Small intestine (tissue), 16 donors: ENCODE measurements at places on chromosomes 3 and 15. TPM values are rescaled to one million over a fixed set of nuclear protein-coding genes. Genes with fewer than 3 reads are reported as not detected.

Gene CPNE9
- not detected for polyA plus RNA-seq

Gene GREM1
- 2.4 TPM for polyA plus RNA-seq

Gene ST3GAL6
- polyA plus RNA-seq: not detected

Gene ACKR4
- 1.2 TPM for polyA plus RNA-seq

Gene DLL4
- 0.81 TPM for polyA plus RNA-seq

Gene ALDH1A3
- 9.9 TPM for polyA plus RNA-seq

Gene LIPH
- 5.0 TPM for polyA plus RNA-seq

Gene GHSR
- polyA plus RNA-seq: not detected

Gene MKRN3
- polyA plus RNA-seq: not detected

Gene LRRC28
- polyA plus RNA-seq: 23.7 TPM

- peaks cover 4% of the 10 kb centered on the region for H3K4me1 ChIP-seq
- peak overlapping the region; percentile 91 for H3K4me3 ChIP-seq
- no peak for DNase-seq
These were observed 745 bp downstream of the RSL24D1 start for GRCh38 chr15:55195996-55196395.

- H3K27ac ChIP-seq: no peak overlapping the region
- H3K4me1 ChIP-seq: no peaks in the 10 kb centered on the region
- H3K36me3 ChIP-seq: no peaks in the 10 kb centered on the region
- no peak overlapping the region for H3K4me3 ChIP-seq
- no peak for DNase-seq
These were observed 24.3 kb upstream of the MASP1 start for GRCh38 chr3:187315872-187316271.

- no peaks in the 10 kb centered on the region for H3K36me3 ChIP-seq
- DNase-seq: no peak
- no peak overlapping the region for H3K4me3 ChIP-seq
- H3K4me1 ChIP-seq: no peaks in the 10 kb centered on the region
These were observed 6.2 kb upstream of the ZNF774 start for GRCh38 chr15:90345857-90346256.

GRCh38 chr3:123229145-123229544 is 27.4 kb downstream of the SEC22A start:
- H3K27ac ChIP-seq: no peak overlapping the region
- H3K36me3 ChIP-seq: peaks cover 3% of the 10 kb centered on the region

DNA sequence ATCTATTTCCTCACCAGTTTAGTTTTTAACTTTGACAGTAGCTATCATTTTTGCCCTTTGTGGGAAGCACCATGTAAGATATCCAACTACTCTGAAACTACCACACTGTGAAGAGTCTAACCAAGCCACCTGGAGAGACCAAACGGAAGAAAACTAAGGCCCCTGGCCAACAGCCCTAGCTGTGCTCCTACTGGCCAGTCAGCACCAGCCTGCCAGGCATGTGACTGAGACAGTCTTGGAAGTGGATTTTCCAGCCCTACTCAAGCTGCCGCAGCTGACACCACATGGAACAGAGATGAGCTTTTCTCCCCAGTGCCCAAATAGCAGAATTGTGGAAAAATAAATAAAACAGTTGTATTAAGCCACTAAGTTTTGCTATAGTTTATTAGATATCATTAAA is 2.9 kb upstream of the TBC1D5 start:
- H3K36me3 ChIP-seq: no peaks in the 10 kb centered on the region
- H3K27me3 ChIP-seq: no peaks in the 10 kb centered on the region
- H3K27ac ChIP-seq: no peak overlapping the region
- H3K4me3 ChIP-seq: no peak overlapping the region
- H3K4me1 ChIP-seq: peaks cover 2% of the 10 kb centered on the region

DNA sequence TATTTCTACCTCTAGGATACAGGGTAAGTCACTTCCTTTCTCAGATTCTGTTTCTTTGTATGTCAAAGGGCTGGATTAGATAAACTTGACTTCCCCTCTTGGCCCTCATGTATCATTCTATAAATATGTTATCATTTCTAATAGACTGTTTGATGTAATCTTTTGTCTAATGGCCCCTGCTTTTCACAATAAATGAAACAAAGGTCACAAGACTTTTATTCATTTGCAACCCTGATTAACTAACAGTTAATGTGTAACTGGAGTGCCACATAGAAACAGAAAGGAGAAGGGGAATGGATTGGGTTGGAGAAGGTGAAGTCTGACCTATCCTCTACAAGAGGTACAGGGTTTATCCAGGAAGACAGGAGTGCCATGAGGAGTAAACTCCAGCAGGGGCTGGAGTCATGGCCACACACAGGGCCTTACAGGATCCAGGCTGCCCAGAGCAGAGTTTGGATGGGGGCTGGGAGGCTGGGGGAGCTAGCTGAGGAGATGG is 8.0 kb upstream of the B3GNT5 start:
- no peaks in the 10 kb centered on the region for H3K36me3 ChIP-seq
- peak; percentile 98 for DNase-seq
- peaks cover 38% of the 10 kb centered on the region for H3K4me1 ChIP-seq
- no peaks in the 10 kb centered on the region for H3K27me3 ChIP-seq

GRCh38 chr15:92266796-92267685 is 126.6 kb upstream of the ST8SIA2 start:
- no peak for DNase-seq
- no peaks in the 10 kb centered on the region for H3K36me3 ChIP-seq
- no peak overlapping the region for H3K27ac ChIP-seq

GRCh38 chr15:75023872-75024636 is 664 bp downstream of the PPCDC start:
- no peaks in the 10 kb centered on the region for H3K4me1 ChIP-seq
- peaks cover 45% of the 10 kb centered on the region for H3K36me3 ChIP-seq
- H3K4me3 ChIP-seq: peak overlapping the region; percentile 63
- peak; percentile 38 for DNase-seq

GRCh38 chr3:153275514-153275913 is 113.5 kb downstream of the RAP2B start:
- no peak for DNase-seq
- no peaks in the 10 kb centered on the region for H3K4me1 ChIP-seq
- no peaks in the 10 kb centered on the region for H3K36me3 ChIP-seq

- H3K27me3 ChIP-seq: no peaks in the 10 kb centered on the region
- H3K4me1 ChIP-seq: no peaks in the 10 kb centered on the region
- H3K4me3 ChIP-seq: no peak overlapping the region
- no peaks in the 10 kb centered on the region for H3K36me3 ChIP-seq
- H3K27ac ChIP-seq: no peak overlapping the region
- DNase-seq: no peak
These were observed 9.5 kb upstream of the CCDC80 start for GRCh38 chr3:112650482-112650881.

GRCh38 chr15:47620960-47621681 is 96.2 kb upstream of the SEMA6D start:
- no peaks in the 10 kb centered on the region for H3K27me3 ChIP-seq
- H3K4me3 ChIP-seq: no peak overlapping the region
- no peak overlapping the region for H3K27ac ChIP-seq
- no peaks in the 10 kb centered on the region for H3K4me1 ChIP-seq
- no peaks in the 10 kb centered on the region for H3K36me3 ChIP-seq

GRCh38 chr3:95097493-95097892 is 1034.6 kb downstream of the NSUN3 start:
- DNase-seq: no peak
- no peaks in the 10 kb centered on the region for H3K36me3 ChIP-seq
- no peaks in the 10 kb centered on the region for H3K27me3 ChIP-seq
- H3K4me3 ChIP-seq: no peak overlapping the region
- no peaks in the 10 kb centered on the region for H3K4me1 ChIP-seq

- no peaks in the 10 kb centered on the region for H3K27me3 ChIP-seq
- peak; percentile 81 for DNase-seq
- no peak overlapping the region for H3K27ac ChIP-seq
- H3K36me3 ChIP-seq: no peaks in the 10 kb centered on the region
- H3K4me3 ChIP-seq: peak overlapping the region; percentile 24
These were observed 1.3 kb downstream of the DNAH1 start for GRCh38 chr3:52317208-52318000.

- no peak overlapping the region for H3K27ac ChIP-seq
- no peak for DNase-seq
- H3K27me3 ChIP-seq: no peaks in the 10 kb centered on the region
- H3K4me1 ChIP-seq: no peaks in the 10 kb centered on the region
- H3K4me3 ChIP-seq: no peak overlapping the region
- H3K36me3 ChIP-seq: no peaks in the 10 kb centered on the region
These were observed 280.4 kb downstream of the KLF13 start for GRCh38 chr15:31606931-31607497.

- H3K36me3 ChIP-seq: no peaks in the 10 kb centered on the region
- H3K27me3 ChIP-seq: no peaks in the 10 kb centered on the region
- DNase-seq: no peak
- H3K27ac ChIP-seq: no peak overlapping the region
- no peak overlapping the region for H3K4me3 ChIP-seq
These were observed 66.5 kb downstream of the ADAMTSL3 start for GRCh38 chr15:83720468-83720867.

GRCh38 chr3:195692781-195693427 is 27.9 kb upstream of the MUC20 start:
- H3K27ac ChIP-seq: no peak overlapping the region
- peaks cover 51% of the 10 kb centered on the region for H3K36me3 ChIP-seq
- no peaks in the 10 kb centered on the region for H3K27me3 ChIP-seq
- no peaks in the 10 kb centered on the region for H3K4me1 ChIP-seq
- no peak for DNase-seq

DNA sequence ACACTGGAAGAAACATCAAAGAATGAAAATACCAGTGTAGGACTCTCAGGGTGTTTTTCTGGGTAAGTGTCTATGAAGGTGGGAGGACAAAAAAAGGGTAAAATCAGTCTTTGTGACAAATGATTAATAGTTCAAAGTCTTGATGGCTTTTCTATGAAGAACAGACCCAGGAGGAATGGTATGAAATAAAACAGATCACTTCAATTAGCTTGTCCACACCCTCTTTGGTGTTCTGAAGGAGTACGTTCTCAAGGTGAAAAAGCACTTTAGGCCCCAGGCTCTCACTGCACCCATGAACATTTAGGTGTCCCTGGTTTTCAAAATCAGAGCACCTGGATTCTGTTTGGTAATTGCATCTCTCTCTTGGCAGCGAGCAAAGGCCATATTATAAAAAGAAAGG is 383.6 kb upstream of the NR2F2 start:
- H3K27me3 ChIP-seq: no peaks in the 10 kb centered on the region
- no peak for DNase-seq
- H3K27ac ChIP-seq: no peak overlapping the region
- no peaks in the 10 kb centered on the region for H3K4me1 ChIP-seq
- no peaks in the 10 kb centered on the region for H3K36me3 ChIP-seq
- no peak overlapping the region for H3K4me3 ChIP-seq

DNA sequence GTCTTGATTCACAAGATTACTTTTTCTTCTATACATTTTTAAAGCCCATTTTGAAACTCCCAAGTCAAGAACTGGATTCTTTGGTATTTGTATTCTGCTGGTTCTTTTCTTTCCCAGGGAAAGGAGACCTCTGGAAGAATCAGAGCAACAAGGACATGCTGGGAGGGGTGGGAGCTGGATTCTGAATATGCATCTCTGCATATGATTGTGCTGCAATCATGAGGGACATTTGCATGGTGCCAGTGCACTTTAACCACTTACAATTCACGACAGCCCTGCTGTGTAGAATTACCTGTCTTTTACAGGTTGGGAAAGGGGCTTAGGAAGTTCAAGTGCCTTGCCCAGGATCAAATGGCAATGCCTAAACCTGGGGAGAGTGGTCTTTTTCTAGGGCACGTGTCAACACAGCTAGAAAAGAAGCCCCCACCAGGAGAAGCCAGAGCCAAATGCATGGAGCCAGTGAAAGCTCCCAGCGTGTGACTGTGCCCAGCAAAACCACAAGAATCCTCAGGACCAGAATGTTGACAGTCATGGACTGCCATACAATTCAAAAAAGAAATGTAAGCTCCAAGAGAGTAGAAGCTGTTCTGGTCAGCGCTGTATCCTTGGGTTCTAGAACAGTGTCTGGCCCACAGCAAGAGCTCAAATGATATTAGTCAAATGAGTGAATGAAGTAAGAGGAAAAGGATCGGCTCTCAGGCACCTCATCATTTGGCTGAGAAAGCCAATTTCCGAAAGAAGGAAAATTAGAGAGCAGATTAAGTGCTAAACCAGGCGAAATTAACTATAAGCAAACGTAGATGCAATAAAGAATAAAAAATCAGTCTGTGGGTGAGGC is 84.5 kb upstream of the MEF2A start:
- no peak for DNase-seq
- no peaks in the 10 kb centered on the region for H3K36me3 ChIP-seq
- no peaks in the 10 kb centered on the region for H3K4me1 ChIP-seq
- no peaks in the 10 kb centered on the region for H3K27me3 ChIP-seq

GRCh38 chr3:97914388-97914787 is 57.8 kb downstream of the RIOX2 start:
- no peaks in the 10 kb centered on the region for H3K27me3 ChIP-seq
- H3K27ac ChIP-seq: no peak overlapping the region
- H3K4me1 ChIP-seq: no peaks in the 10 kb centered on the region

- peak; percentile 68 for DNase-seq
- no peaks in the 10 kb centered on the region for H3K36me3 ChIP-seq
- H3K4me1 ChIP-seq: peaks cover 4% of the 10 kb centered on the region
- H3K27me3 ChIP-seq: peaks cover 8% of the 10 kb centered on the region
- peak overlapping the region; percentile 76 for H3K4me3 ChIP-seq
These were observed 448 bp downstream of the SLC12A8 start for GRCh38 chr3:125212091-125212508.

DNA sequence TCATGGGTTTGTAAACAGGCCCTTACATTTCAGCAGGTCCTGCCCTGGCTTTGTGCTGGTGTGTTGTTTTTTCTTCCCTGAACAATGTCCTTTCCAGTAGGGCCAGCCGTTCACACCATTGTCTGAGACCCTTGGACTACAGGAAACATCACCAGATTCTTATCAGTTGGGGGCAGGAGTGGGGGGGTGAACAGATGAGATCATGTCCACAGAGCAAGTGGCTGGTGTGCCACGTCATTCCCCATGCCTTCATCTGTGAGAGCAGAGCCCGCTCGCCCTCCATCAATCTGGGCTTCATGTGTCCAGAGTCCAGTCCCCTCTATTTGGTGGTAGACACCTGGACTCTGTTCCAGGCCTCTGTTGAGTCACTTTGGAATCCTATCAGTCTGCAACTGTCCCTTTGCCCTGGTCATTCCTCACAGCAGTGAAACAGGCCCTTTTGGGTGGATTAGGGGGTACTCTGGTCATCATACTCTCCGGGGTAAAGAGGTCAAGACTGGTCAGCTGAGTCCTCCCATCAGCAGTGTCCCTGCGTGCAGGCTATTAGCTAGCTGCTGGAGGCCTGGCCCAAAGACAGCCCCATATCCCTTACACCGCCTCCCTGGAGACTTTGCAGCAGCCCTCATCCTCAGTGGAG is 15.0 kb downstream of the SEMA3G start:
- no peaks in the 10 kb centered on the region for H3K27me3 ChIP-seq
- peak; percentile 23 for DNase-seq
- H3K4me3 ChIP-seq: no peak overlapping the region
- no peak overlapping the region for H3K27ac ChIP-seq
- H3K4me1 ChIP-seq: no peaks in the 10 kb centered on the region

DNA sequence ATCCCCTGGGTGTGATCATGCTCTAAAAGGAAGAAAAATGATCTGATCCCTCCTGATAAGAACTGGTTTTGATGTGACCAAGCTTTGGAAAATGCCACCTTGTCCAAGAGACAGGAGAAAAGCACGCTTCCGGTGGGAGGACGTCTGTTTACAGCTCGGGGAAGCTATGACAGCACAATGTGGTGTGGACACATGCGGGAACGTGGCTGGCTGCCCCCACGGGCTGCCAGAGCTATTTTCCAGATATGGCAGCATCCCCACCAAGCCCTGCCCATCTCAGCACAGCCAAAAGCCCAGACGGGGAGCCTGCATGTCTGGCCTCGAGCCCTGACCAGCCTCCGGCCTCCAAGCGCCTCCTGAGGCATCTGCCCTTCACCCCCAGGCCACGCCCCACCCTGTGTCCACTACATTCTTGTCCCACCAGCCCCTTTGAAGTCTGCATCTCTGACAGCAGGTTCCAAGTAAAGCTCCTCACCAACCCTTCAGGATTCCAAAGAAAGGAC is 63.2 kb upstream of the HRH1 start:
- H3K4me1 ChIP-seq: no peaks in the 10 kb centered on the region
- no peaks in the 10 kb centered on the region for H3K27me3 ChIP-seq
- no peak overlapping the region for H3K27ac ChIP-seq
- no peak overlapping the region for H3K4me3 ChIP-seq
- H3K36me3 ChIP-seq: no peaks in the 10 kb centered on the region
